ENCODE measurements at places on chromosomes 6 and 20.

- DNase-seq, result no peak
These were observed 1.8 kb downstream of the HLA-DQB2 start for GRCh38 chr6:32761548-32761947.

GRCh38 chr6:121848523-121849255 lies 413.2 kb downstream of the GJA1 start:
- no peak for DNase-seq

GRCh38 chr20:23407781-23408464 lies 13.4 kb downstream of the NAPB start:
- DNase-seq, result no peak

DNA sequence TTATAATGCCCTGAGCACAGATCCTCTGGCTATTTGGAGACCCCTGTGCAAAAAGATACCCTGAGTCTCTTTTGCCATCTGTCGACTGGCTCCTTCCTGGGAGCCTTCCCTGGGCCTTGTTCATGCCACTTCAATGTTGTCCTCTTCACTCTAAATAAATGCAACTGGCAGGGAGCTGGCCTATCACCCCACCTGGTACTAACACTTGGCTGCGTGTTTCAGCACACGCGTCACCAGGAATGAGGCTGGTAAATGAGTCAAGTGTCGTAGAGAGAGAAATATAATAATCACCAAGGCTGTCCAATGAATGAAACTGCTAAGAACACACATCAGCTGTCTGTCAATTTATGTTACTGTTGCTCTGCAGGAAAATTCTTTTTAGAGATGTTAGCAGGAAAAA lies 374.6 kb upstream of the JARID2 start:
- no peak for DNase-seq

DNA sequence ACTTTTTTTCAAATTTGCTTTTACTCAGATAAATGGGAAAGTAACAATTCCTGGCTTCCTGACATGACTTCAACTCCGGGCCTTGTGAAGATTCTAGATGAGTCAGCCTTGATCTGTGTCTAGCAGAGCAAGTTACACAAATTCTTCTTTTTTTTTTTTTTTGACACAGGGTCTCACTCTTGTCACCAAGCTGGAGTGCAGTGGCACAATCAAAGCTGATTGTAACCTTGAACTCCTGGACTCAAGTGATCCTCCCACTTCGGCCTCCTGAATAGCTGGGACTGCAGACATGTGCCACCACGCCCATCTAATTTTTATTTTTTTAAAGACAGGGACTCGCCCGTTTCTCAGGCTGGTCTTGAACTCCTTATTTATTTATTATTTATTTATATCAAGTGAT lies 7.3 kb upstream of the ARHGAP18 start:
- DNase-seq, result no peak
